ENCODE measurements at places on chromosomes 3 and 15.
A peak's percentile ranks its signal among the peaks of the same experiment; 100 is the strongest.

DNA sequence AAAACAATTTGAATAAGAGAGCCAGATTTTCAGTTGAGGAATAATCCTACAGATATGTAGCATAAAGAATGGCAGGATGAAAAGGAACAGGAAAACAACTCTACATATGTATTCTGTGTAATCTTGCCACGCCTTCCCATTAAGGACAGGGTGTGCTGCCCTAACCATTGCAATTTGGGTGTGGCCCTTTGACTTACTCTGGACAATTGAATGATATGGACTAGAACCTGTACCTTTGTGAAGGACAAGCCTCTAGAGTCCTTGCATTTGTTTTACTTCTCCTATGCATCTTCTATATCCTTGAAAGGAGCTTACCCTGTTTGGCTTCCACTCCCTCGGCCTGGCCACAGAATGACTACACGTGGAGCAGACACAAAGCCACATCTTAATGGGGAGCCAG lies 1261.6 kb upstream of the GBE1 start:
- DNase-seq, result no peak

DNA sequence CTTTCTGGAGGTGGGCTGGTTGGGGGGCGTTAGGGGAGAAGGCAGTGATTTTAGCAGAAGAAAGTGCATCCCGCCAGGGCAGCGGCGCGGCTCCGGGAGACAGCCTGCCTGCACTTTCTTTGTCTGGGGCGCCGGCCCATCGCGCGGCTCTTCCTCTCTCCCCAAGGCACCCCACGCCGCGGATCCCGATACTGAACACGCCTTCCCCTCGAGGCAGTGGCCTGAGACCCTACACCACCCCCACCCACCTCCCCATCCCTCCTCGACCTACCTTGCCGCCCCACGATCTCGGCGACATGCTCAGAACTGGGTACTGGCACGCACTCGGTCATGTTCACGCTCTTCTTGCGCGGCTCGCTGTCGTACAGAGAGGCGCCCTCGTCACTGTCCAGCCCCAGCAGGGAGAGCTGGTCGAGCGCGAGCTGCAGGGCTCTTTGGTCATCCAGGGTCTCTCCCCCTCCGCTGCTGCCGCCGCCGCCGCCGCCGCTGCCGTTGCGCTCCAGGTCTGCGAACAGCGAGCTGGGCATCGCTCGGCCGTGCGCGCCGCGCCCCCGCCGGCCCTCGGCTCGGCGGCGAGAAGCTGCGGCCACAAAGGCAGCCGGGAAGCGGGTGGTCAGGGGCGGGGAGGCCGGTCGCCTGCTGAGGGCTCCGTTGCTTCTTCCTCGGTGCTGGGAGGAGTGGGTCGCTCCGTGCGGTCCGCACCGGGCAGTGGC lies 483 bp downstream of the MEX3B start:
- peak; percentile 13 for DNase-seq

- peak; percentile 68 for DNase-seq
These were observed 885 bp downstream of the CDV3 start for GRCh38 chr3:133574260-133574881.

DNA sequence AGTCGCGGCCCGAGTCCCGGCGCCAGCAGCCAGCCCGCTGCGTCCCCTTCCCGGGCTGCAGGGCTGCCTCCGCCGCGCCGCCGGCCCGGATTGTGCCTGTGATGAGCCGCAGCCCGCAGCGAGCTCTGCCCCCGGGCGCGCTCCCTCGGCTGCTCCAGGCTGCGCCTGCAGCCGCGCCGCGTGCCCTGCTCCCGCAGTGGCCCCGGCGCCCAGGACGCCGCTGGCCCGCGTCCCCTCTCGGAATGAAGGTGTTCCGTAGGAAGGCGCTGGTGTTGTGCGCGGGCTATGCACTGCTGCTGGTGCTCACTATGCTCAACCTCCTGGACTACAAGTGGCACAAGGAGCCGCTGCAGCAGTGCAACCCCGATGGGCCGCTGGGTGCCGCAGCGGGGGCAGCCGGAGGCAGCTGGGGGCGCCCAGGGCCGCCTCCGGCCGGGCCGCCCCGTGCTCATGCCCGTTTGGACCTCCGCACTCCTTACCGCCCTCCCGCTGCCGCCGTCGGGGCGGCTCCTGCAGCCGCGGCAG lies 1.2 kb downstream of the CHST2 start:
- peak; percentile 26 for DNase-seq

GRCh38 chr3:37773911-37774310 lies 87.8 kb upstream of the CTDSPL start:
- no peak for DNase-seq

DNA sequence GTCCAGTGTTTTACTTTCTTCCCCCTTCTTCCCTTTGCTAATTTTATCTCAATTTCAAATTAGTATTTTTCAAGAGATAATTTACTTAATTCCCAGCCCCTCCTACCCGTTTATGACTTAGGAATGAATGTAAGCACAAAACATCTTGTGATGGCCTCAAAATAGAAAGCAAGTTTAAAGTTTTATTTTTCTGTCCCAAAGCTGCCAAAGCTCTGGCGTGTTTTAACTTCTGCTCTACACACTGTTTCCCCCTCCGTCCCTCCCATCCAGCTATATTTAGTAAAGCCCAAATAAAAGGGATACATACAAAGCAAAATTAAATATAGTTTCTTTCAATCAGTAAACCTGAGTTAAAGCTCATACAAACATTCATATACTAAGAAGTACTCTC lies 59.9 kb downstream of the IGF2BP2 start:
- no peak for DNase-seq

DNA sequence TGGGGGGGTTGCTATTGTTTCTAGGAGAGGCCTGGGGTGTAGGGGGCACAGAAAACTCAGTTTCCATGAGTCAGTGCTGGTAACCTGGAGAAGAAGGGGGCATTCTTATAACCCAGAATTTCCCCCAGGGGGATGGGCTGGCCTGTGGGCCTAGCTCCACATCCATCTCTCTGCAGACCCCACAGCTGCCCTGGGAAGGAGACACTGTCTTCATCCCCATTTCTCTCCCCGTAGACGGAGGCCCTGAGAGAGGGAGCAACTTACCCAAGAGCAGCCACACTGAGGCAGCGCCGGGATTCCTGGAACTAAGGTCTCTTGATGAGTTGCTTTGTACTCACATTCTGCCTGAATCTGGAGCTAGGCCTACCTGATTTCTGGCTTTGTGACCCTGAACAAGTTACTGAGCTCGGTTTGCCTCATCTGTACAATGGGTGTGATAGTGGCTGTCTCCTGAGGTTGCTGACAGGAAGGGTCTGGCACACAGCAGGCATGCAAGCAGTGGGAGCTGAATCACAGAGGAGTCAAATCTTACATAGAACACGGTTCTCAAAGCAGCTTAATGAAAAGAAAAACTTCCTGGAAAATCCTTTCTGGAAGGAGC lies 55.0 kb upstream of the LCTL start:
- DNase-seq, result no peak

DNA sequence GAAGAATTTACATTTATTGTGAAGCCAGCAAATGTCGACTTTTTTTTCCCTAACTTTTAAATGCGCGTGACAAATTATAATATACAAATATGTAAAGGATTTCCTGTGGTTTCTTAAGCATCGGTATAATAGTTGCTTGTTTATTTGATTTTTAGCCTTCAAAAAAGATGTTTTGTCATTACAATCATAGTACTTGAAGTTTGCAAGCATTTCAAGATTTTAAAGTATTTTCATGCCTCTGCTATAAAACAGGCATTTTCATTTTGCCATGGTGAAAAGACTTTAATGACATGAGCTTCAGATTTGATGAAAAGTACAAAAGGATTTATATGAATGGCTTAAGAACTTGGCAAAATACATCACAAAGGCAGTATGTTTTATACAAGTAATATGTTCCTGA lies 9.4 kb upstream of the P2RY12 start:
- DNase-seq, result no peak

DNA sequence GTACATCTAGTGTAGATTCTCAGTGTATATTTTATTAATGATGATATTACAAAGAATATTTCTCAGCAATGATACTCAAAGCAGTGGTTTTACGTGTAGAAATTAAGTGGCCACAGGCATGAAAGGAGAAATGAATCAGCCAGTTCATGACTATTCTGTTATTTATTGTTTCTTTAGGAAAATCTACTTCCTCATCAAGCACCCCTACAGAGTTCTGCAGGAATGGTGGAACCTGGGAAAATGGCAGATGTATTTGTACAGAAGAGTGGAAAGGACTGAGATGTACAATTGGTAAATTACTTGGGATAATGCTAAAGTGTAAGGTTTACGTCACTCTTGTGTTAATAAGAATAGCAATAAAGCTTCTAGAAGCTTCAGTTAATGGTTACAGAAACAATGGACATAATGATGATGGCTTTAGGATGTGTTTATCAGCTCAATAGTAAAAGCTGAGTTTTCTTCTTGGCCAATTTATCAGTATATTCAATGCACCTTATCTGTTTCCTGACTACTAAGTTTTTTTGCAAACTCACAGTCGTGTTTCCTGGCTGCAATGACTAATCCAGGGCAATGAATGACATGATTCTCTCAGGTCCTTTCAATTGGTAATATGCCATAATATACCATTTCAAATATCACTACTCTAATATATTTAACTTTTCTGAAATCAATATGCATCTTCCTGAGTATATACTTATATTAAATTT lies 20.2 kb downstream of the ADGRG7 start:
- no peak for DNase-seq

GRCh38 chr3:69650066-69650419 lies 89.2 kb upstream of the MITF start:
- no peak for DNase-seq

- no peak for DNase-seq
These were observed 77.6 kb downstream of the CMSS1 start for GRCh38 chr3:99895131-99895696.

GRCh38 chr3:150564243-150564642 lies 17.7 kb downstream of the EIF2A start:
- no peak for DNase-seq

- DNase-seq, result no peak
These were observed 286.4 kb downstream of the ZIC4 start for GRCh38 chr3:147119989-147120388.

DNA sequence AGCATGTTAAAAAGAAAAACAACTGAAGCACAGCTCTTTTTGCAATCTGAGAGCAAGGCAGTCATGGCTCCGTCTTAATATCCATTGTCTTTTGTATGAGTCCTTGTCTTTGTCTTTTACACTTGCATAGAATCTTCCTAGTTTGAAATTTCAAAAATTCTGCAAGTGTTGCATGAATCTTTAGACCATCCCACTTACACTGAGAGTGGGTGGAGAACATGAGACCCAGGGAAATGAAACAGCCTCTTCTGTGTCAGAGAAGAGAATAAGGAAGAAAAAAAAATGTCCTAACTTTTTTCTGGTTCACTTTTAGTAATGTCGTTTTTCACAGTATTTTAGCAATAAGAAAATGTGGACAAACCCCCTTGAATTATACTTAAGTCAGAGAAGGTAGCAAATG lies 12.1 kb upstream of the DCLK3 start:
- no peak for DNase-seq

- no peak for DNase-seq
These were observed 32.7 kb downstream of the GLDN start for GRCh38 chr15:51374131-51374530.

DNA sequence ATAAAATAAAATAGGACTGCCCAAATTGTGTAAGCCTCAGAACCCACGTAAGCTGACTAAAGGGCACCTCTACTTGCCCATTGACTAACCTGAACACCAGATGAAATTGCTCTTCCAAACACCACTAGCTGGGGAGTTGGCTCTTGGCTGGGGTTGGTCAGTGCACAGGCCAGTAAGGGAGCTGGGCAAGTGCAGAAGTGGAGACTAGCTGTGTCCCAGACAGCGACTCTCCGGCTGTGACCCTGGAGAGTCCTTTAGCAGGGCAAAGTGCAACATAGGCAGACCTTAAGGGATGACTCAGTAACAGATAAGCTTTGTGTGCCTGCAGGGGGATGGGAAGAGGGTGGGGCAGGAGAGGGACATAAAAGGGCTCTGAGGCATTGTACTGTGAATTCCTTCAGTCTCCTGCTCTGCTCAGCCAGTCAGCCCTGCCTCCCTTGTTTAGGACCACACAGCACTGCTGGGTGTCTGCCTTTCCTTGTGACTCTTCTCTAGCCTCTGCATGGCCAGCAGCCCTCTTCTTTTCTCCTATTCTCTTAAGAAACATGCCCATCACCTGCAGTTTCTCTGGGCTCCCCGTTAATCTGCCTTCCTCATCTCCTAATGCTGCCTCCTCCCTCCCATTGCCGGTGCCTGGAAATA lies 13.2 kb downstream of the NR1I2 start:
- no peak for DNase-seq

GRCh38 chr15:60960517-60960916 lies 268.6 kb downstream of the RORA start:
- DNase-seq, result no peak

- no peak for DNase-seq
These were observed 8.4 kb downstream of the BOC start for GRCh38 chr3:113219605-113220300.

DNA sequence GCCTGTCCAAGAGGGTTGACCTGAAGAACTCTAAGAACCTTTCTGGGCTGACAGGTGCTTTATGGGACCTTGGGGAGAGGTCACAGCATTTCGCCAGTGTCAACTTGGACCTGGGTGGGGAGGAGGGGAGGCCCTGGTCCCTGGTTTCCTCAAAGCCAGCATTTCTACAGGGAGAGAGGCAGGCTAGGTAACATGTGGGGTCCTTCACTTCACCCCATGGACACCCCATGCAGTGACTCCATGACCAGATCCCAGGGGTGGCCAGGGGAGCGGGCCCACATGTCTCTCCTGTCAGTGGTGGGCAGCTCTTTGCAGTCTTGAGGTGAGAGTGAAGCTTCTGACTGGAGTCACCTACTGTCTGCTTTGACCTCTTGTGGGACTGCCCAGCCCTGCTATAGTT lies 35.8 kb downstream of the GOLGA6L10 start:
- DNase-seq, result no peak

DNA sequence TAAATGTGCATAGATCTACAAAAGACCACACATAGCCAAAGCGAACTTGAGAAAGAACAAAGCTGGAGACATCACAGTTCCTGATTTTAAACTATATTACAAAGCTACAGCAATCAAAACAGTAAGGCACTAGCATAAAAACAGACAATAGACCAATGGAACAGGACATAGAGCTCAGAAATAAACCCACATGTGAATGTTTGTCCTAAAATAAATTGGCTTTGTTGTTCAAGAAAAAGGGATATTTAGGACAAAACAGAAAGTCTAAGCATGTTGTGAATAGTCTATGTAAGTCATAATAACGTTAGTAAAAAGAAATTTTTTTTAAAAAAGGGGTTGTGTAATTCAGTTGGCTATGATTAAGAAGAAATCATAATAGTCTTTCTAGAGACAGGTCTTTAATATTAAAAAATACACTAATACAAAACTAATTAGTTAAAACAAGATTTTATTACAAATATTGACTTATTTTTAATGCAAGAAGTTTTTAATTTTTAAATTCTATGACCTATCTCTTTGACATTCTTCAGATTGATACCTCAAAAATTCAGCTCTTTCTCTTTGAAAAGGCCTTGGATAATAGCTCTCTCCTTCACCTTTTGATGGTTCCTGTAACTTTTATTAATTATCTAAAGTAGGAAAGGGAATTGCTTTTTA lies 11.6 kb downstream of the TMEM212 start:
- no peak for DNase-seq

All from activated CD4-positive, alpha-beta T cell treated with anti-CD3 and anti-CD28 coated beads for 4 hours (primary cell).